ENCODE measurements at places on chromosomes 4 and X. TPM values are rescaled to one million over a fixed set of nuclear protein-coding genes. Genes with fewer than 3 reads are reported as not detected.

ADAMTS3 gene
- total RNA-seq = 0.41 TPM

FAT4 gene
- total RNA-seq = 4.1 TPM

- no peak for DNase-seq
Observed at GRCh38 chr4:42588909-42589308, 68.0 kb downstream of the ATP8A1 start.

GRCh38 chr4:47914926-47915237 is 499 bp upstream of the NFXL1 start:
- DNase-seq = no peak

DNA sequence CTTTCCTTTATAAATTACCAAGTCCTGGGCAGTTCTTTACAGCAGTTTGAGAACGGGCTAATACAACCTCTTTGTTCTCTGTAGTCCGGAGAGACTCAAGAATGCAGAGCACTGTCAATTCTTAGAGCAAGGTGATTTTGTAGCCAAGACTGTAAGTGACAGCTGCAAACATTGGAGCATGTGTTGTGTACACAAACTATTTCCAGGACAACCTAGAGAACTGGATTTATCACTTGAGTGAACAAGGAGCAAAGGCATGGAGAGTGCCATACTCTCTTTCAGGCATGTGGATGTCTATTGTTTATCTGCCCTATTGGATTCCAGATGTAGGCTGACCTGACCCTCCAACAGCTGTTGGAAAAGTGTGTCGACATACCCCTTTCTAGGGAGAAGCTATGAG is 153.9 kb downstream of the SPANXN3 start:
- DNase-seq = no peak

DNA sequence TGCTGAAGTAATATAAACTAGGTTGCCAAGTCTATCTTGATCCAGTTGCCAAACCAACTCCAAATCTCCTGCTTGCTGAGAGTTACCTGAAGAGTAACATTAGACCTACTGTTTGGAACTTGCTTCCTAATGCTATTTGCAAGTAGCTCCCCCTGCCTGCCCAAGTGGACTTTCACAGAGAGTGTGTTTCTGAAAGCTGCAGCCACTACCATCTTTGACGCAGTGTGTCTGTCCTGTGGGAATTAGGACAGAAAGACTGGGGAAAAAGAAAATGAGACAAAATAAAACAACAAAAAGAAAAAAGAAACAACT is 195.0 kb upstream of the HS3ST1 start:
- DNase-seq = no peak
